ENCODE measurements at places on chromosomes 2 and 18.

GRCh38 chr18:28582724-28583123, 405.8 kb upstream of the CDH2 start:
- no peak for DNase-seq

DNA sequence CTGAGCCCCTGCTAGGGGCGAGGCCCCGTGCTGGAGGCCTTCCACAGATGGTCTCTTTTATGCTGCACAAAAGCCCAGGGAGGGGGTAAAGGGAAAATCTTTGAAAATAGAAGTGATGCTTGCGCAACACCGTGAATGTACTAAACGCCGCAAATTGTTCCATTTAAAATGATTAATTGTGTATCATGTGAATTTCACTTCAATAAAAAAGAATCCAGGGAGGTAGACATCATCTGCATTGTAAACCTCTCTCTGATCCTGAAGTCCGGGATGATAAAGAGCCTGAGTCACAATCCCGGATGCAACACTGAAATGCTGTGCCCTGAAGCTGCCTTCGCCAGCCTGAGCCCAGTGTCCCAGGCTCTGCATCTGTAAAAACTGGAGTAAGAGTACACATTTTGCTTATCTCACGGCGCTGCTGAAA, 107.7 kb upstream of the PPP1CB start:
- no peak for DNase-seq

DNA sequence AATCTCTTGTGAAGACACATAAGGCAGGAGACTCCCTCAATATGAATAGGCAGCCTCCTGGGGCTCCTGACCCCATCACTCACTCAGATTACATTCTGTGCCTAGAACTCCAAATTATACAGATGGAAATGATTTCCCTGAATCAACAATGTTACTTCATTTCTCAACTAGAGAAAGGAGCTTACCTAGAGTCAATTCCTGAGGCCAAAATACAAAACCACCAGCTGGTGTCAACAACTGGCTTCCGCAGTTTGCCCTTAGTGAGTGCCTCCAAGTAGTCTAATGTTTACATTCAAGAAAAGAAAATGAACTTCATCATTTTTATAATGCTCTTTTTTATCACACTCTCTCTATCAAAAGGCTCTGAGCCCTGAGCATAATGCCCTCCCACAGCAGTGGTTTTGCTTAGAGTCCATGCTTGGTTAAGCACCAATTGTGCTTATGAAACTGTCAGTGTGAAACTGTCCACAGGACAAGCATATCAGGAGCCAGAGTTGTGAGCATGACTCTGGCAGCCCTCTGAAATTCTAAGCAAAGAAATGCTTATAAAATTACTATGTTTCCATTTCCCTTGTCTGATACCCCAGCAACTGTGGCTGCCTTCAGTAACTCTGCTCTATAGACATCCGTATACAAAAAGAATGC, 305.7 kb upstream of the PKDCC start:
- DNase-seq, result no peak

DNA sequence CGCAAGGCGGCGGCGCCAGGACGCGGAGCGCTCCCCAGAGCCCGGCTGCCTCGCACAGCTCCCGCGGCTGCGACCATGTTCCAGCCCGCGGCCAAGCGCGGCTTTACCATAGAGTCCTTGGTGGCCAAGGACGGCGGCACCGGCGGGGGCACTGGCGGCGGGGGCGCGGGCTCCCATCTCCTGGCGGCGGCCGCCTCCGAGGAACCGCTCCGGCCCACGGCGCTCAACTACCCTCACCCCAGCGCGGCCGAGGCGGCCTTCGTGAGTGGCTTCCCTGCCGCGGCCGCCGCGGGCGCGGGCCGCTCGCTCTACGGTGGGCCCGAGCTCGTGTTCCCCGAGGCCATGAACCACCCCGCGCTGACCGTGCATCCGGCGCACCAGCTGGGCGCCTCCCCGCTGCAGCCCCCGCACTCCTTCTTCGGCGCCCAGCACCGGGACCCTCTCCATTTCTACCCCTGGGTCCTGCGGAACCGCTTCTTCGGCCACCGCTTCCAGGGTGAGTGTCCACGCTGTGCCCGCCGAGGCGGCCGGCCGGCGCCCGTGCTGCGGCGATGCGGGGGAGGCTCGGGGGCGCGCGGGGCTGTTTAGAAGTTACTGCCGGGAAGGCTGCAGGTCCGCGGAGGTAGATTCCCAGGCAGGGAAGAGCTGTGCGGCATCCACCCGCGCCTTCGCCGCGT, 696 bp downstream of the EMX1 start:
- DNase-seq, result no peak

- no peak for DNase-seq
Measured at GRCh38 chr18:30971338-30971956, 71.1 kb downstream of the DSC3 start.

DNA sequence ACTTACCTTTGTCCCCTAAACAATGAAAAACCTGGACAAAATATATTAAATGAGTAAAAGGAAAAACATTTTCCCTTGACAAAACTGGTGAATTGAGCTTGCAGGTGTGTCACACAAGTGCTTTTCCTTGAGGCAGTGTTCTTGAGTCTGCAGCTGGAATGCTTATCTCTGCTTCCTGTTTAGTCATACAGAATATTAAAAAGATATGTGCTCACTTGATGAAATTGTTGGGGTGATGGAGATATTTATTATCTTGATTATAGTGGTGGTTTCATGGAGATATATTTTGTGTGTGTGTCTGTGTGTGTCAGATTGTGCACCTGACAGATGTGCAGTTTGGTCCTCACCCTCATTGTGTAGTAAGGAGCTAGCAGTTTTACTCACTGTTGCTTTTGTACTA, 3.3 kb downstream of the TAF1B start:
- DNase-seq, result no peak

GRCh38 chr2:47725808-47726207, 57.1 kb upstream of the MSH6 start:
- no peak for DNase-seq

- DNase-seq, result peak; percentile 55
Measured at GRCh38 chr18:9902832-9903231, 11.0 kb upstream of the VAPA start.

Measured in Right ventricle myocardium superior (tissue), 1 donor.